ENCODE measurements at places on chromosomes 7 and 10.

DNA sequence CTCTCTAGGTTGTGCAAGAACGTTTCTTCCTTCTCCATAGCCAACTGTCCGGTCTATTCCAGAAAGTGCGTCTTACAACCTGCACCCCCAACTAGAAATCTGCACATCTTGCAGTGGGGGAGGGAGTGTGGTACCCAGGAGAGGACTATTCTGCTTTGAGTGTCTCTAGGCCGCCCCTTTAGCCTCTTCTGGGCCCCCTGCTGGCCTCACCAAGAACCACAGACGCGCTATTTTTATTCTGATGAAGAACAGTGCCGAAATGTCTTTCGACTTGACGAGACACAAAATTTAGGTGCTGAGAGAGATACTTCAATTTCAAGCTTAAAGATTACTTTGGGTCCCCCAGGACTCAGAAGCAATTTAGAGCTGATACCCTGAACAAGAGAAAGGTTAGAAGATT, 1.0 kb downstream of the CNPY1 start:
- no peak for DNase-seq

- DNase-seq: no peak
Measured at GRCh38 chr7:7505915-7506314, 29.8 kb downstream of the COL28A1 start.

DNA sequence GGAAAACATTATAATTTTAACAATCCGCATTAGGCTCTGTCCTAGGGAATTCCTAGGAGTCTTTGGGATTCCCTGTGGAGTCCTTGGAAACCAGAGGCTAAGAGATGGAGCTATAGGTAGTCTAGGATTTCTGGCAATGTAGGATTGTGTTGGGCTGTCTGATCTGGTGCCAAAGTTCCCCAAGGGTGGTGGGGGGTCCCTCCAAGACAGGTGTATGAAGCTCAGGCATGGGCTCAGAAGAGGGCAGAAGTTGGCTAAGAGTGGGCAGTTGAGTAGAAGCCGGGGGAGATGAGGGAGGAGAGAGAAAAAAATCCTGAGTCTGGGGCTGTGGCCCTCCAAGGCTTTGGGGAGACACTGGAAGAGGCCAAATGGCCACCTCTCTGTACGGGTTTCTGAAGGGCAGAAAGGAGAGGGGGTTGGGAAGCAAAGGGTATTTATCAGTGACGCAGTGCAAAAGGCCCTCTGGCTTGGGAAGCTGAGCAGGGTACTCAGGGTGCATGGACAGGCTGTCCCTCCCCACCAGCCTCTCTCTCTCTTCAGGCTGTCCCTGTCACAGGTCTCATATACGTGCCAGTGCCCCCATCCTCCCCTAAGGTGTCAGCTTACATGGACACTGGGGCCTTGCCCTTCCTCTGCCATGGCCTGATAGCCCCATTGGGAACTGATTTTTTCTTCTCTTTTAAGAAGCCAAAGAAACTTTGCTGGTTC, 929 bp downstream of the HOXA6 start:
- no peak for DNase-seq

DNA sequence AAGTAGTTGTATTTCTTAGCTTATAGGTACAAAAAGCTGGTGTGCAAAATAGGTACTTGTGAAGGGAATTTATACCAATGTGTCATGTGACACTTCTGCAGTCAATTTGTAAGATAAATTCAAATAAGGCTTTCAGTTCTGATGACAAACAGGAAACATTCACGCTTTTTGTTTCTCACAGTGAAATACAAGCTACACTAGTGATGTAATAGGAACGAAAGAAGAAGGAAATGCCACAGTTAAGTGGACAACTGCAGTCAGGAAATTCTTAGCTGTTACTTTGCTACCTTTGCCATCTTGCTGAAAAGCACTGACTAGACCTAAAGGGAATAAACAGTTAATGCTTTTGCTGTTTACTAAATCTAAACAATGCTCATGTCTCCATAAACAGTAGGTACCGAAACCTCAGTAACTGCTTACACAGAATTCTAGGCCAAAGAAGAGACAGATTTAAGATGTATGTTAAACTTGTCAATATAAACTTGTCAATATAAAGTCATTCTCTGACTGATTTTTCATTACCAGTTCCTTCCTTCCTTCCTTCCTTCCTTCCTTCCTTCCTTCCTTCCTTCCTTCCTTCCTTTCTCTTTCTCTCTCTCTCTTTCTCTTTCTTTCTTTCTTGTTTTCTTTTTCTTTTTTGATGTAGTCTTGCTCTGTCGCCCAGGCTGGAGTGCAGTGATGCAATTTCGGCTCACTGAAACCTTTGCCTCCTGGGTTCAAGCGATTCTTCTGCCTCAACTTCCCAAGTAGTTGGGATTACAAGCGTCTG, 10.1 kb downstream of the OTUD1 start:
- DNase-seq: peak; percentile 47

GRCh38 chr7:158329686-158330085, 257.9 kb downstream of the PTPRN2 start:
- DNase-seq: peak; percentile 39

DNA sequence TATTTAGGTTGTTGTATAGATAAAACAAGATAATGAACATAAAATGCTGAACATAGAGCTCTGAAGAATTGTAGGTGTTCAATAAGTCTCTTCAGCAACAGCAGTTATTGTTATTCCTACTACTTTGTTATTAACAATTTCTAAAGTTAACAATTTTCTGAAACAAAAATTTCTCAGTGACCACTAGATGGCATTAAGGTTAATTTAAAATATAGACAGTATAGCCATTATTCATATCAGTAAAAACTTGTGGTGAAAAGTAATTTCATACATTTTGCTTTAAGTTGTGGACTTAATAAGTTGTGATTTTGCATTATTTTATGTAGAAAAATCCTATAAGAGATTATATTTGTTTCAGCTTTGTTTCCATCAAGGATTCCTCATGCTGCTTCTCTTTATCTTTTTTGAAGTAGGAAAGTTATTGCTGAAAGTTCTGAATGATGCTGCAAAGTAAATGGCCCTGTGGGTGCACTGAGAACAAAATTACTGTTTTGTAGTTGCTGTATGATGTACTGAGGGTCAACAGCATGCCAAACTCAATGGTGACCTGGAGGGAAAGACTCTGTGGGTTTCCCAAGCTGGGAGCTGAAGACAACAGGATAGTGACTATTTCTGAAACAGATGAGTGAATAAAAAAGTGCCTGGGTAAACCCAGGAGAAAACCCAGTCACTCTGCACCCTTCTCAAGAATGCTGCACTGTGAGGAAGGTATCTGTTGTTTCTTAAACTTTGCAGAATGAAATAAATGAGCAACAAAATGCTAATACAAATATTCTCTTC, 253.6 kb downstream of the KIF20B start:
- DNase-seq: no peak

DNA sequence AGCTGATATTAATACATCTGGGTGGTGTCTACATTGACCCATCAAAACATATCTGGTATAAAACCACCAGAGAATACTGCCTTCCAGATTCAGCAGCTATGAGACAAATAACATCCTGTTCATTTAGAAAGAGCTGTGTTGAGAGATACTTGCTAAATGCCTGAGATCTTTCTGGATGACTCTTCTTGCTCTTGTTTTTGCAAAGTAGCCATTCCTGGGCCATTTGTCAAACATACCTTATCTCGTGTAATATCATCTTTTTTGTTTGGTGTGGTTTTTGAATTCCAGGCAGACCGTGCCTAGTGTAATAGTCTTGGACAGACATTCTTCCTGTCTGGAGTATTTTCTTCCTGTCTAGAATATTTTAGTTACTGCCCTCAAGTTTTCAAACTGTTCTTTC, 74.7 kb upstream of the PRR15 start:
- no peak for DNase-seq

GRCh38 chr10:124043310-124044142, 49.9 kb downstream of the CHST15 start:
- DNase-seq: peak; percentile 64

- no peak for DNase-seq
Measured at GRCh38 chr10:14241196-14241595, 89.5 kb downstream of the FRMD4A start.

DNA sequence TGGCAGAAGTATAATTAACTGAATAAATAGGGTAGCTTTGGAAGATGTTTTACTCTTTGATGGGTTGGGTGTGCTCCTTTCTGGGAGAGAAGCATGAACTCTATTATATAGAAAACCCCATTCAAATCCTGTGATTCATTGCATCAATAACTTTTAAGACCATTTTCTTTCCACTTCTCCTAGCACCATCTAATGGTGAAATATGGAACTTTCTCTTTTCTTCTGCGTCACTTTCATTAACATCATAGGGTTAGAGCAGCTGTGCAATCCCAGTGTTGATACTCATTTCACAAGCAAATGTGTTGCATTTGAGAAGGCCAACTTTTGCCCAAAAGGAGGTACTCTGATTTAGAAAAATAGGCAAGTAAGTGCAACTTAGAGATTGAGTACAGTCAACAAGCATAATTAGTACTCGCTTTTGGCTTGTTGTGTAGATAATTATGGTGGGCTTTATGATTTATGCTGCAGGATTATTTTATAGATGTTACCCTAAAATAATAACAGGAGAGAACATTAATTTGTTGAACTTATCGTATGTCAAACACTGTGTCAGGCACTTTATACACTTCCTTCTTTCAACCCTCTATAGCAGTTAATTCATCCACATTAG, 92.9 kb downstream of the CPED1 start:
- DNase-seq: peak; percentile 70

GRCh38 chr7:35874886-35875285, 74.0 kb downstream of the SEPTIN7 start:
- DNase-seq: no peak

DNA sequence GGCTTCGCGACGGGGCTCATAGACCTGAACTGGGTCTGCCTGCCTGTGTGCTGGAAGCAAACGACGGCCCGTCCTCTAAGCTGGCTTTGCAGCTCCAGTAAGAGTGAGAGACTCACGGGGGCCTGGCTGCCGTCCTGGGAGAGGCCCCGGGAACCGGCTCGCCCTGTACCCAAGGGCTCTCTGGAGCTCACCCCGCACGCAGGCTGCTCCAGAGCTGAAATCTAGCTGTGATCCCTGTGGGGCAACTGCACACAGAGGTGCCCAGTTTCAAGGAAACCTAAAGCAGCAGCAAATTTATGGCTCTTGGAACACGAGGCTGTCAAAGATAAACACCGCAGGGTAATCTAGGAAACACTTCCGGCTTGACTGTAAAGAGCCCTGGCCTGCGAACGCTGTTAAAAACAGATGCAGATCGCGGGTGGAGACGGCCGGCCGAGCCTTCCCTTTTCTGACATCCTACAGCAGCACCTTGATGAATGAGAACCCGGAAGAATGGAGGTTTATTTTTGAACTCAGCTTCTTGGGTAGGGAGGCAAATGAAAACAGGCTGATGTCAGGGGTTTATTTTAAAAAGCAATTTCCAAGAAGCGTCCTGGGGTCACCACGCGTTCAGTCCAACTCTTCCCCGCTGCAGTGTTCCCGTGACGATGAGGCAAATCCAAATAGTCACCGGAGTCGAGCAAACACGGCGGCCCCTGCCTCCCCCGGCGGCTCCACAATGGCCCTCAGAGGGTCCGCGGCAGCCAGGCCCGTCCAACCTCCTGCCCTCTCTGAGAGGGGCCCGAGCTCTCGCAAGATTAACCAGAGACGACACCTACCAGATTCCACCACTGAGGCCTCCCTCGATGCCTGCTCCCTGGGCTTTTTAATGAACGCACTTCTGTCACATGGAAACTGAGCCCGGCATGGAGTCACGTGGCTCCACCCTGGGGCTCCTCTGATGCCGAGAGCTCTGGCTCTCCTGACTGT, 29.6 kb downstream of the AMZ1 start:
- no peak for DNase-seq

DNA sequence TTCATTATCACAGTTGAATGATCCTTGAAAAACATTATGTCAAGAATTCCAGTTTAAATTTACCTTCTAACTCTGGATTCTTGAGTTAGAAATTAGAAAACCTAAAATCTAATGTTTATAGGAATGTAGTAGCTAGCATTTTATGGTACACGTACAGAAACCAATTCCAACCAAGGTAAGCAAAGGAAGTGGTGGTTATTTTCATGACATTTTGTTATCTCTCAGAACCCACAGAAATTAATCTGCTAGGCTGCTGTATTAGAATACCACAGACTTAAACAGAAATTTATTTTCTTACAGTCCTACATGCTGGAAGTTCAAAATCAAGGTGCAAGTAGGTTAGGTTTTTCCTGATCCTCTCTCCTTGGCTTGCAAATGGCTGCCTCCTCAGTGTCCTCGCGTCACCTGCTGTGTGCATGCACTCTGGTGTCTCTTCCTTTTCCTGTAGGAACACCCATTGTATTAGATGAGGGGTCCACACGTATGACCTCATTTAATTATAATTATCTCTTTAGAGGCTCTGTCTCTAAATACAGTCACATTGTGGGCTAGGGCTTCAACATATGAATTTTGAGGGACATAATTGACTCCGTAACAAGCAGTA, 8.5 kb upstream of the CSTF2T start:
- no peak for DNase-seq

GRCh38 chr7:24864214-24864817, 107.1 kb upstream of the GSDME start:
- DNase-seq: no peak

GRCh38 chr7:8923164-8923806, 489.9 kb downstream of the NXPH1 start:
- DNase-seq: no peak

DNA sequence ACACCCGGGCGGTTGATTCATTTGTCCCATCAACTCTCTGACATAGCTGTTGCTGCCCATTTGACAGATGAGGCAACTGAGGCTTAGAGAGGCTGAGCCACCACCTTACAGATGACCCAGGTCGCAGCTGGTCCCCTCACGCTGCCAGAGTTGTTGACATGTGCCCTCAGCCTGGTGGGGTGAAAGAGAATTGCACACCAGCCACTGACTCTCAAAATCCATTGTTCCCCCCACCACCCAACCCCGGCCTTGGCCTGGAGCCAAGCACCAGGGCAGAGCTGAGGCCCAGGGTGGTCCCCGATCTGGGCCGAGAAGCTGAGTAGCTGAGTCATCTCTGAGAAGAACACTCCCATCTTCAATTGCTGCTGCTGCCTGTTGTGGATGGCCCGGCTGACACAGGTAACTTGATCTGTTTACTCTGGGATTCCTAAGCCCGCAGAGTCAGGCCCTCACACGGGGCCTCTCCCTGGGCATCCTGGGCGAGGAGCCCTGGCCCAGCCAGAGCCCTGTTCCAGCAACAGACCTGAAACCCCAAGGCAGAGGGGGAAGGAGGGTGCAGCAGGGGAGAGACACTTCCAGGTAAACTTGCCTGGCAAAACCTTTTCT, 27.5 kb downstream of the PVRIG start:
- no peak for DNase-seq

GRCh38 chr7:142112086-142112485, 568 bp downstream of the MGAM2 start:
- DNase-seq: no peak

Data from Ammon's horn (tissue), 1 donor.